ENCODE measurements at places on chromosomes 6 and 20. TPM values are rescaled to one million over a fixed set of nuclear protein-coding genes. Genes with fewer than 3 reads are reported as not detected.

GRCh38 chr6:11215773-11216172 is 16.7 kb downstream of the NEDD9 start:
- peak; percentile 25 for DNase-seq
- no peak overlapping the region for H3K27ac ChIP-seq
- peaks cover 5% of the 10 kb centered on the region for H3K36me3 ChIP-seq
- peaks cover 30% of the 10 kb centered on the region for H3K4me1 ChIP-seq
- H3K4me3 ChIP-seq = no peak overlapping the region

GRCh38 chr6:166104872-166105271 is 62.8 kb downstream of the TBXT start:
- H3K4me3 ChIP-seq = no peak overlapping the region
- DNase-seq = no peak
- H3K27me3 ChIP-seq = no peaks in the 10 kb centered on the region
- no peaks in the 10 kb centered on the region for H3K36me3 ChIP-seq

GRCh38 chr6:122657601-122658000 is 47.4 kb downstream of the PKIB start:
- no peaks in the 10 kb centered on the region for H3K27me3 ChIP-seq
- H3K4me3 ChIP-seq = no peak overlapping the region
- no peak for DNase-seq
- no peak overlapping the region for H3K27ac ChIP-seq

HCK gene
- 3.7 TPM for total RNA-seq

OPRL1 gene
- 3.0 TPM for total RNA-seq

TFAP2B gene
- total RNA-seq = 6.6 TPM

XKR7 gene
- not detected for total RNA-seq

WDR27 gene
- total RNA-seq = 28.3 TPM

Measured in adrenal gland (tissue), 19 donors.